ENCODE measurements at places on chromosomes 2 and 18.

GRCh38 chr2:48711343-48711742, 44.2 kb downstream of the LHCGR start:
- DNase-seq: no peak

DNA sequence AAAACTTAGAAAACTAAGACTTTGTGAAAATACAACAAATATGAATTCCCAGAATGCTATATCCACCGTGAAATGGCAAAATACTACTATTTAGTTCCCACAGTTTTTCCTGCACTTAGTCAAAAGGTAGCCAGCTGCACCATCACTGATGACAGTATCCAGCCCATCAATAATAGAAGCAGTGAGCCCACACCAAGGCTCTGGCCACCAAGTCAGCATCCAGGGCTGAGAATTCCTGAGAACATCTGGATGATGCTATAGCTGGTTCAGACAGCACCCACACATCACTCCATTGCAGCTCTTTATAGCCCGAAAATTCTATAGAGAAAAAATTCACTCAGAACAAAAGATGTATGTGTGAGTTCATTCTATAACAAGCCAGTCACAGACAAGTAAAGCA, 159.1 kb upstream of the SPATS2L start:
- no peak for DNase-seq

DNA sequence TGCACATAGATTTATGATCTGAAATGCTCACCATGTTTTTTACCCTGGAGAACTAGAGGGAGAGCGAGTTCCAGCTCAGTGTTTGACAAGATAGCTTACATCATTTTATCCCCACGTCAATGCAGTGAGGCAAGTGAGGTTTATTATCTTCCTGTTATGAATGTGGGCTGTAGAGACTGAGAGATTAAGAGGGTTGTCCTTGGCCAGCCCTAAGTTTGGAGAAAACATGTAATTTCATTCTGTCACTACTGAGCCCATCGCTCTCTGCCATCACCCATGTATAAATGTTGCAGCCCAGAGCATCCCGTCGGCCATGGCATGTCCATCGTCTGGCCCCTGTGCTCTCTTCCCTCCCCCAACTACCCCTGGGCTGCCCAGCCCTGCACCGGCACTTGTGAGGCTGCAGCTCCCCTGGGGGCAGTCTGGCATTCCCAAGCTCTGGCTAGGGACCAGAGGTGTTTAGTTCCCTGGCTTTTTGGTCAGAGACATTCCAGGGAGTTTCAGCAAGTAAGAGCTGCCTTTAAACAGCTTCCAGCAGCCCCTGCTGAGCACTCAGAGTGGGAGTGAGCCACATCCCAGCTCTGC, 136.7 kb downstream of the ANTXR1 start:
- no peak for DNase-seq

DNA sequence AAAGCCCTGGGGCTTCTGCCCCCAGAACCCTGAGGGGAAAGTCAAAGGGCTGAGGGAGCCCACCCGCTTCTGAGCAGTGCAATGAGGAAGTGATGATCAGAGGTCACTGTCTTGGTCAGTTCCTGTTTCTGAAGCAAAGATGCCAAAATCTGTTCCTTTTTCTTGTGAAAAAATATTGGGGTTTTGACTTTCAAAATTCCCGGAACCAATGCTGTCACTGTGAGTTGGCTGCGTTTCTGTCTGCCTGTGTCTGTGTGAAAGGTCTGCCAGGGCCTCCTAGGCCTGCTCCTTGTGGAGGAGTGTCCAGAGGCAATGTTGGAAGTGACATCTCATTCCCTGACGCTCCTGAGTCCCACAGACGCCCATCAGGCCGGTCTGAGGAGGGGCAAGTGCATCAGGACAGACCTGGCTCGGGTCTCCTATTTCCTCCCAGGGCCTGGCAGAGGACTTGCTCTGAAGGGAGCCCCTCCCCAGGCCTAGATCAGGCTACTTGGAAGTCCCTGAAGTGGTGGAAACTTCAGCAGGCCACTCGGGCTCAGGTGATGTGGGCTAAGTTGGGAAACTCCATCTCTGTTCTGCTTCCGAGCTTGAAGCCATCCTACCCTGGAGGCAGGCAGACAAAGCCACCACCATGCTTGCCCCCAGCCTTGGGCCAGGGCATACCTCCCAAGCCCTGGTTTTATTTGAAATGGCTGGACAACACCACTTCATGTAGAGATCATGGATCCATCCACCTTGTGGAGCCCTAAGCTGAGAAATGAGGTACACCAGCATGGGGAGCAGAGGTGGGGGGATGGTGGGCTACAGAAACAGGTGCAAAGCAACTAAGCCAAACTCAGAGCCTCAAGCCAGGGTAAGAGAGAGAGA, 51.0 kb downstream of the PKDCC start:
- no peak for DNase-seq

DNA sequence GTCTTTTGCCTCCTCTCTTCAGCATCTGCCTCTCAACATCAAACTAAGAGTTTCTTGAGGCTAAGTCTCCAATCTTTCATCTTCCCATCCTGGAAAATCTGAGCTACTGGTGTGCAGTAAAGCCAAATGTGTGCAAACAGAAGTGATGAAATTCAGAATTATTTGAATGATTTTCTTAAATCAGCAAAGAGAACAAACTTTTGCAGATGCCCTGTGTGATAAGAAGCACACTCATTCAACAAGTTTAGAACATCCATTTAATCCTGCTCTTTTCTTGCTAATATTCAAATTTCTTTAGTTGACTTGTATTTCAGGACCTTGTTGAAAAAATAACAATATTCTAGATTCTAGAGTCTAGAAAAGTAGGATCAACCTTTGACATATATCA, 1374.9 kb upstream of the CELF4 start:
- no peak for DNase-seq

DNA sequence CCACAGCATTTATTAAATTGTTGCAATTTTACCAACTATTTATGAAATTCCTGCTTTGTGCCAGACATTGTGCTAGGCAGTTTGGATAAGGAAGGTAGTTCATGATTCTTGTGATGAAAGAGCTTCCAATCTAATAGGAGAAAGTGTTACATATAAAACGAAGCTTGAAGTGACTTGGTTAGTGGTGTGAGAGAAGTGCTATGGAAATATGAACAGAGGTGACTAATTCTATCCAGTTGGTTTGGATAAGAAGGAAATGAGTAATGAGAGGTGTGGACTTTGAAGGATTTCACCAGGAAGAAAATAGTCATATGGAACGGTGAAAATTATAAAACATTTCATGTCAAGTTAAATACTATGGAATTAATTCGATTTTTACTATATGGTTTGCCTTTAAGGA, 48.6 kb downstream of the EML6 start:
- no peak for DNase-seq

GRCh38 chr2:205477016-205477705, 205.1 kb upstream of the NRP2 start:
- no peak for DNase-seq

DNA sequence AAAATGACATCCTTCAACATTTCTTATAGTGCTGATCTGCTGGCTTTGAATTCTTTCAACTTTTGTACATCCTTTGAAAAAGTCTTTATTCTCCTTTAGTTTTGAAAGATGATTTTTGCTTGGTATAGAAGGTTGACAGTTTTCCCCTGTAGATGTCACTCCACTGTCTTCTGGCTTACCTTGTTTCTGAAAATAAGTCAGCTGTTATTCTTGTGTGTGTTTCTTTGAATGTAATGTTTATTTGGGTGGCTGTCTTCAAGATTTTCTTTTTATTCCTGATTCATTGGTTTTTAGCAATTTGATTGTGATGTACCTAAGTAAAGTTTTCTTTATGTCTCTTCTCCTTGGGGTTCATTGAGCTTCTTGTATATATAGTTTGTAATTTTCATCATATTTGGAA, 47.6 kb downstream of the ACTR3 start:
- no peak for DNase-seq
